ENCODE measurements at places on chromosomes 2 and 18. TPM values are rescaled to one million over a fixed set of nuclear protein-coding genes. Genes with fewer than 3 reads are reported as not detected.

DNA sequence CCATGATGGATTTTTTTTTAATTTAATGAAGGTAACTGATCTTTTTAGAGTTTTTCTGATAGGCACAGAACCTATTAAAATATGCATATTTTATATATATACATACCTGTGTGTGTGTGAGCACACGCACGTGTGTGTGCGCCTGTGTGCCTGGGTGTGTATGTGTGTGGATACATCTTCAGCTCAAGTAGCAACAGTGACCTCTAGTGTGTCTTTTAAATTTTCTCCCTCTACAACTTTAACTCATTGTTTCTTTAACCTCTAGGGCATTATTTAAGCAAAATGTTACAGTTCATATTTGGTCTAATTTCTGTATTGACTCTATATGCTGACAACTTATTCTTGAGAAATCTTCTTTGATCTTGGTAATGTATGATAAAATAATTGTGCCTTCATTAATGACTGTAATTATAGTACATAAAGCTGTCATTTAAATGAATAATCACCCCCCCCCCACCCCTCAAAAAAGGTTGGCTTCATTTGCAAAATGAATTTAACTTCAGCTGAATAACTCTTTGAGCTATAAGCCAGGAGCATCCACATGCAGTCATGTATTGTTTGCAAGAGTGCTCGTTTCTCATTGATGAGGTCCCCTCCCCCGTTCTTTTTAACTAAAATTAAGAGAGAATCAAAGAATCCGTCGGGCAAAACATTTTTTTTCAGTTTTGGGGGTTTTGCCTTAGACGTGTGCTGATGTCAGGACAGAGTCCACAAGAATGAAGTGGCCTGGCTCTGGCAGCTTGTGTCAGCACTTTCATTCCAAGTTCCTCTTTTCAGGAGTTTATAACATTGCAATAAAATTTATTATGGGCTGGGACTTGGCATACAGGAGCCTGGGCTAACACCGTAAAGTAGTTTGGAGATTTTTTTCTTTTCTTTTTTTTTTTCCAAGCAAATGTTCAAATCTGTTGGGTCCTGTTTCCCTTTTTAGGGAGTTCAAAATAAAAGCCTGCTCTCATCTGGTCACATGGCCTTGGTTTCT lies 80.0 kb downstream of the ETAA1 start:
- no peak for DNase-seq

DNA sequence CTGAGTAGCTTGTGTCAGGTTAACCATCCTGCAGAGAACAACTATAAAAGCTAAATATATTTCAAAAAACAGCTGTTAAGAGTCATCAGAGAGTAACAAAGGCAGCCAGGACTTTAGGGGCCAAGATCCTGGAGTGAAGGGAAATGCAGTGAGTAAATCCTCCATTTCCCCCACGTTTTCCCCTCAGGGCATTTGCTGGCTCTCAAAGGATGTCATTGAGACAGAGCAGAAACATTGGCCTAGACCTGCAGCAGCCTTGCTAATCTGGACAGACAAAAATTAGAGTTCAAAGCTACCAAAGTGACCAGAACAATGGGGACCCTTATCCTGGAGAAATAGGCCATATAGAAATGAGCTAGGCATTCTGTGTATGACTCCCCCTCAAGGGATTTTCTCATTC lies 21.1 kb upstream of the KLHL29 start:
- DNase-seq = no peak

GRCh38 chr18:50340078-50340477 lies 34.8 kb upstream of the SKA1 start:
- DNase-seq = no peak

DNA sequence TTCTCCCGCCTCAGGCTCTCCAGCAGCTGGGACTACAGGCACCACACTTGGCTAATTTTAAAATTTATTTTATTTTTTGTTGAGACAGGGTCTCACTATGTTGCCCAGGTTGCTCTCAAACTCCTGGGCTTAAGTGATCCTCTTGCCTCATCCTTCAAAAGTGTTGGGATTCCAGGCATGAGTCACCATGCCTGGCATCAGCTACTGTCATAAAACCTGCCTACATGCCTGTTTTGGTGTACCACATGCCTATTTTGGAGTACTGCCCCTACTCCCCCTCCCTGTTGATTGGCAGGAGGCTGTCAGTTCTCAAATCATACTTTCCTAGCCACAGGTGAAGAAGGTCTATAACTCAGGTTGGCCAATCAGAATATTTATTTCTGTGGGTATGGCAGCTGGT lies 64.0 kb downstream of the CHST9 start:
- no peak for DNase-seq

GRCh38 chr2:9944330-9944758 lies 7.1 kb upstream of the GRHL1 start:
- DNase-seq = no peak

The TNFRSF11A gene
- 6.5 TPM for total RNA-seq

The TPRKB gene
- total RNA-seq = 28.1 TPM

The IL1R2 gene
- total RNA-seq = 5.9 TPM

The OR6B2 gene
- not detected for total RNA-seq

All from ureter (tissue), 1 donor.